ENCODE measurements at places on chromosomes 16 and 17.

DNA sequence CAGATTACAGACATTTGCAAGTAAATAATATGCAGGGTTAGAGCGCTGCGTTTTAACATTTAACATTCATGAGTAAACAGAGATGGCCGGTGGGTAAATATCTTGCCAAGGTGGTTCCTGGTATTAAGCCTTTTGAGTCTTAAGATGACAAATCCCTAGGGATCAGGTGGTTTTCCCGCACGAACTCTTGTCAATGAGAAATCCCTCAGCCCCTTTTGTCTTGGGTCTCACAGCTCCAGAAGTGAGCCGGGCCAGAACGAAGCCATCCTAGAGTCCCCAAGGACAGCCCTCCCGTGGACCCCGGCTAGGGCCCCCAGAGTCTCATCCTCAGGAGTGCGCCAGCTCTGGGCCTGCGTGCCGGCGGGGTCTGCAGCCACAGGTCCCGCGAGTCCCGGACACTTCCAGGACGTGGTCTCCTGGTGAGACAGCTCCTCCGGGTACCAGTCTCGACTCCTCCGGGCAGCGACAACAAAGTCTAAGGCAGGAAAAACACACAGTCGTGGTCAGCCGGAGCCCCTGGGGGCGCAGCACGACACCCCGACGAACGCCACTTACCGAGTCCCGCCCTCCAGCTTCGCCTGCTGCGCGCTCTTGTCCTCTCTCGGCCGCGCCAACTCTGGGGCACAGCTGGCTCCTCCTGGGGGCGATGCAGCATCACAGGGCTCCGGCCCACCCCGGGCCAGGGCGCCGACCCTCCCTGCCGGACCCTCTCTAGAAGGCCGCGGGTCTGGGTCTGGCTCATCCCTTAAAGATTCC, 13.3 kb downstream of the MIS12 start:
- DNase-seq = no peak

DNA sequence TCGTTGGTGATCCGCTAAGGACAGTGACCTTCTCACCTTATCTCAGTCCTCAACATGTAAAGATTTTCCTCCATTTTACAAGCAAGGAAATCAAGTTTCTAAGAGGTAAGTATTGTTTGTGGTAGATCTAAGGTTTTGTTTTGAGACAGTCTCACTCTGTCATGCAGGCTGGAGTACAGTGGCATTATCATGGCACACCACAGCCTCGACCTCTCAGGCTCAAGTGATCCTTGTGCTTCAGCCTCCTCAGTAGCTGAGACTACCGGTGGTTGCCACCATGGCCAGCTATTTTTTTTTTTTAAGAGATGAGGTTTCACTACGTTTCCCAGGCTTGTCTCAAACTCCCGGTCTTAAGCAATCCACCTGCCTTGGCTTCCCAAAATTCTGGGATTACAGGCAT, 34.9 kb downstream of the PRKCA start:
- DNase-seq = no peak

DNA sequence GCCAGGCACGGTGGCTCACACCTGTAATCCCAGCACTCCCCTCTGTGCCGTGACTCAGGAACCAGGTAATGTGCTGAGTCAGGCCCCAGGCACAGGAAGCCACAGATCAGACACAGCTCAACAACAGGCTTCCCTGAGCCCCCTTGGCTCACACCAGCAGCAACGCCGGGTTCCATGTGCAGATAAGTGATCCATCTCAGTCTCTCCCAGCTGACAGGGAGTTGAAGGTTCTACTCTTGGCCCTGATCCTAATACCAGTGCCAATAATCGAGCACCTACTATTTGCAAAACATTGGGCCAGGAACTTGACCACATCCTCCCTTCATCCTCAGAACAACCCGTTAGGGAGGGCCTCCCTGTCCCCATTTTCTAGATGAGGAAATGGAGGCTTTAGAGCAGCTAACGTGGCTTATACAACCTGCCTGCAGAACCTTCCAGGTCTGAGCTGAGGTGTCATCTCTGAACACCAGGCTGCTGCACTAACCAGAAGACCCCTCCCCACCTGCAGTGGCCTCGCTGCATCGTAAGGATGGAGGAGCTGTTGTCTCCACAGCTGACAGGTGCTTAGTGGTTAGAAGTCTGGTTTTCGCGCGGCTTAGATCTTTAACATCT, 64.8 kb upstream of the AMZ2 start:
- no peak for DNase-seq

- no peak for DNase-seq
Observed at GRCh38 chr17:41478237-41478636, 2.7 kb downstream of the KRT35 start.

GRCh38 chr17:34680151-34680550, 100.8 kb downstream of the TMEM132E start:
- DNase-seq = no peak

- no peak for DNase-seq
Observed at GRCh38 chr17:11840831-11841230, 156.4 kb downstream of the ZNF18 start.

- DNase-seq = no peak
Observed at GRCh38 chr16:56758930-56759329, 29.0 kb downstream of the NUP93 start.

- no peak for DNase-seq
Observed at GRCh38 chr17:73969956-73970355, 233.5 kb upstream of the RPL38 start.

GRCh38 chr16:88783391-88784073, 1.5 kb downstream of the PIEZO1 start:
- DNase-seq = no peak

DNA sequence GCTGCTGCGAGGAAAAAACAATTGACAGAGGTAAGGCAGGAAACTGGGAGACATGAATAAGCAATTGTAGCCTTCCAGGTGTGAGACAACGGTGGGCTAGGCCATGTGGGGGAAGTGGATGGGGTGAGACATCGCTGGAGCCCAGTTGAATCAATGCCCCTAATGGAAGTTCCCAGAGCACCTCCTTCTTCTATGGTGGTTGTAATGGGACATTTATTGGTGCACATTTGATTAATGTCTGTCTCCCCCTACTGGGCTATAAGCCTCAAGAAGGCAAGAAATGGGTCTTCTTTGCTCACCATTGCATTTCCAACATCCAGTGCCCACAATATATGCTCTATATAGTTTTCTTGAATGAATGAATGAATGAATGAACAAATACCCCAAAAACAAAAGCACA, 22.7 kb upstream of the CD300E start:
- no peak for DNase-seq

DNA sequence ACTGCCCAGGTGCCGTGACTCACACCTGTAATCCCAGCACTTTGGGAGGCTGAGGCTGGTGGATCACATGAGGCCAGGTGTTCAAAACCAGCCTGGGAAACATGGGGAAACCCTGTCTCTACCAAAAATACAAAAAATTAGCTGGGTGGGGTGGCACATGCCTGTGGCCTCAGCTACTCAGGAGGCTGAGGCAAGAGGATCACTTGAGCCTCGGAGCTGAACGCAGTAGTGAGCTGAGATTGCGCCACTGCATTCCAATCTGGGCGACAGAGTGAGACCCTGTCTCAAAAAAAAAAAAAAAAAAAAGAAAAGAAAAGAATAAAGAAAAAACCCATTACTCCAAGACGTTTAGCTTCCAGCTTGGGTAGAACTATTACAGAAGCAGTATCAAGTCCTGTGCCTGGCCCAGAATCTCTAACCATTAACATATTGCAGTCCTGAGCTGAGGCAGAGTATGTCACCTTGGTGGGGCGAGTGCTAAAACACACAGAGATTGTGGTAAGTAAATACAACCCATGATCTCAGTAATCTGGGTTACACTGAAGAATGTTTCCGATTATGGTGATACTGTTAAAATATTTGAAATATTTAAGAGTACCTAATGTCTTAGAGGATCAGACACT, 23.2 kb upstream of the CFAP20 start:
- peak; percentile 45 for DNase-seq

- no peak for DNase-seq
Observed at GRCh38 chr16:15672514-15673167, 22.6 kb downstream of the NDE1 start.

DNA sequence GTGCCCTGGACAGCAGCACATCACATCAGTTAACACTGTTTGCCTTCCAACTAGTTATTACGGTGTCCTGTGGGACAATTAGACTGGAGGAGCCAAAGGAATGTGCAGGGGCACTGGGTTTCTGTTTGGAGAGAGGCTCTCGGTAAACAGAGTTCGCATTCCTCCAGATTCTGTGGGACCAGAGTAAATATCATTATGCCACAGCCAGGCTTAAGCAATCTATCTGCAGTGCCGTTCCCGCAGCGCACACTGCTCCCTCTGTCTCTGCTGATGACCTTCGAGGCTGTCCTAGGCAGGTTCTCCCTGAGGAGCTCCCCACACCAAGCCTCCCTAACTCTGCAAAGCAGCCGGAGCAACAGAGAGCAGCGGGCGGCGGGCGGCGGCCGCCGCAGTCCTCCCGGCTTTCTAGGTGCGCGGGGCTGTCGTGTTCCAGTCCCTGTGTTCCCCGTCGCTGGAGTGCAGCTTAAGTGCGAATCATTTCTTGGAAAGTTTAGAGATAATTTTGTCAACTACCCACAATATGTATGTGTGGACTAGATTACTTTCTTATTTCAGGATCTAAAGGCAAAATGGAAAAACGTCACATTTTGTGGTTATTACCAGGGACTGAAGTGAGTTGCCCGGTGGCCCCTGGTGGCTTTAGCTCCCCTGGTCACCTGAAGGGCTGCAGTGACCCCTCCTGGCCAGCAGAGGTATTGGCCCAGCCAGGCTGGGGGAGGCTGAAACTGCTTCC, 43.3 kb downstream of the PGS1 start:
- no peak for DNase-seq

GRCh38 chr17:17818088-17818526, 18.7 kb downstream of the SREBF1 start:
- no peak for DNase-seq

GRCh38 chr16:24130494-24131085, 125.5 kb upstream of the CACNG3 start:
- DNase-seq = no peak

GRCh38 chr17:43953746-43954145, at the start of gene PYY:
PYY (minus strand) TSS chr17:43953940; CDS start chr17:43953483, 457 bp downstream.
- no peak for DNase-seq

GRCh38 chr17:8345951-8346665, 6.5 kb downstream of the ODF4 start:
- no peak for DNase-seq

DNA sequence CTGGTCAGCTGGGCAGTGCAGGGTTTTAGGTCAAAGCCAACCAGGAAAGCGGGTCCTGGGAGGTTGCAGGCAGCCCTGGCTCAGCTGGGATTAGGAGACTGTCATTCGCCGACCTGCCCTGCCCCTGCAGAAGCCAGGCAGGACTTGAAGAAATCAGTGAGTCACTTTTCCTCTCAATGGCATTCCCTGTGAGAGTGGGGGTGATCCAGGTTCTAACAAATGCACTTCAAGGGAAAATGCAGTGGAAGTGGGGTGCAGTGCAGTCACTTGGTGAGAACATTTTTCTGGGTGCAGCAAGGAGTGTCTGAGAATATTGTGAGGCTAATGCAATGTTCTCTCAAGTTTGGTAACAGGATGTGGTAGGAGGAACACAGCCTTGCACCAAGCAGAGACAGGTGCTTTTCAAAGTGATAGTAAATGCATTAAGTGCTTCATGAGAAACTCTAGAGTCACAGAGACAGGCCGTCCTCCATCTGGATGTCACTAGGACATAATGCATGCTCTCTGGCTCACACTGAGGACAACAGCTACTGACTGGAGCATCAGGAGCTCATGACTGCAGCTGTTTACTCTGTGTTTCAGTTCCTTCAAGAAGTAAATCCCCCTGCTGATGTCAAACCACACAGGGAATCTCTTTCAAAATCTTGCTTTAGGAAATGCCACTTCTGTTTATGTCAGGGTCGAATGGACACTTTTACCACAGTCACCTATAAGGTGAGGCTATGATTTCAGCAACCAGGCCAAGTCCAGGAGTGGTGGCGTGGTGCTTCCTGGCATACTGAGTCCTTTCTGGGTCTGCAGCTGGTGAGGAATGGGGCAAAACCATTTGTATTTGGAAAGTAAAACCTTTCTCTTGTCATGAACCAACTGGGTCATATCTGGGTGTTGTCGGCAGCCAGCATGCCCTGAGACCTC, 16.7 kb downstream of the CDK5R1 start:
- DNase-seq = no peak

- DNase-seq = no peak
Observed at GRCh38 chr16:15770512-15770911, 86.3 kb downstream of the MYH11 start.

DNA sequence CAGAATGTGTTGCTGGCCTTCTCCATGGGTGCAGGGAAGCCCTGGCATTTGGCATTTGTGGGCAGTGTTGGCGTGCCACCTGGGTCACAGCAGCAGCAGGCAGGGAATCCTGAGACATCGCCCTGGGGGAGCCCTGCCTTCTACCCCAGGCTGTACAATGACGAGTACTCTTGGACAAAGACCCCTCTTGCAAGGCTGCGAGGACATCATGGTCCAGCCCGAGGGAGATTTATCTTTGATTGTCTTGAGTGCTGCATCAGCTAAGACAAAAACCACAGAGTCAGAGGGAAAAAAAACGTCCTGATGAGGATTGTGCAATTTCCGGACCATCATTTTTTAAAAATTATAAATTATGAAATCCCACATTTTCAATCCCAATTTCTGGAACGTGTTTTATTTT, 3.7 kb downstream of the CRISPLD2 start:
- no peak for DNase-seq

- DNase-seq = no peak
Observed at GRCh38 chr16:23316634-23317265, 14.6 kb downstream of the SCNN1B start.

DNA sequence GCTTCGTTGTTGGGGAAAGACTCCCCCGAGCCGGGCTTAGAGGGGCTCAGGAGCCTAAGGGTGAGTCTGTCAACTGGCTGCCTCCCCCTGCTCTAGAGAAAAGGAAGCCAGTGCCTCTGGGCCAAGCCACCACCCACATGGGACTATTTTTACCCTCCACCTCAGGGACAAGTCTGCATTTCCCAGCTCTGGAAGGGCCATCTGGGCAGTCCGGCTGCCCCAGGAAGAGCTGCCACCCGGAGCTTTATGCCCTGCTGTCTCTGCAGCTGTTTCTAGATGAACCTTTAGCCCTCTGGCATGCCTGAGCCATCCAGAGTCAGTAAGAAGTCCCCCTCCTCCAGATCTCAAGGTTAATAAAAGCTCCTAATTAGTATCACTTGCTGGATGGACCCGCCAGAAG, 5.3 kb upstream of the RPRML start:
- no peak for DNase-seq

GRCh38 chr16:51321251-51321650, 170.2 kb upstream of the SALL1 start:
- no peak for DNase-seq

GRCh38 chr17:14118951-14119350, 49.6 kb downstream of the COX10 start:
- DNase-seq = no peak

DNA sequence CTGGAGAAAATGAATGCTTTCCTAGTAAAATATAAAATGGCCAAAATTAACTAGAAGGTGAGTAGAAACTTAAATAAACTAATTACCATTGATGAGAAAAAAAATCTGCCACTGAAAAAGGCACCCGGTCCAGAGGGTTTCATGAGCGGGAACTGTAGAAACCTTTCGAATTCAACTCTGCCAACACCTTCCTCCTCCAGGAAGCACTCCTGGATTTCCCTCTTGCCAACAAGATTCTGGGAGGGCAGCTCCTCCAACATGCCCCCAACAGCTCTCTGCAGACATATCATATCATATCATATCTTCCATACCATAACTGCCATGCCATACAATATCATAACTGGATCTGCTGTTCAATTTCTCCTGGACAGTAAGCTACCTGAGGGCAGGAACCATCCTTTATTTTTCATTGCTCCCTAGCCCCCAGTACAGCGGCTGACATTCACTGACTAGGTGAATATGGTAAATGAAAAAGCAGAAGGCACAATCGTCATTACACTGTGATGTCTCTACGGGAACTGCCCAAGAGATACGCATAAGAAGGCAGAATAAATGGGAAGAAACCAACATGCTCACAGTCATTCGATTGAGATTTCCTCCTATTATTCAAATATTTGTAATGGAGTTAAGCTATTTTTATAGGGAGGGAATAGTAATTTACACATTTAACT, 9.2 kb downstream of the ARHGAP27 start:
- DNase-seq = no peak

Measured in HS-27A (cell line).